IPS-NIHi11 (cell line): ENCODE measurements at places on chromosomes 3 and 15.

DNA sequence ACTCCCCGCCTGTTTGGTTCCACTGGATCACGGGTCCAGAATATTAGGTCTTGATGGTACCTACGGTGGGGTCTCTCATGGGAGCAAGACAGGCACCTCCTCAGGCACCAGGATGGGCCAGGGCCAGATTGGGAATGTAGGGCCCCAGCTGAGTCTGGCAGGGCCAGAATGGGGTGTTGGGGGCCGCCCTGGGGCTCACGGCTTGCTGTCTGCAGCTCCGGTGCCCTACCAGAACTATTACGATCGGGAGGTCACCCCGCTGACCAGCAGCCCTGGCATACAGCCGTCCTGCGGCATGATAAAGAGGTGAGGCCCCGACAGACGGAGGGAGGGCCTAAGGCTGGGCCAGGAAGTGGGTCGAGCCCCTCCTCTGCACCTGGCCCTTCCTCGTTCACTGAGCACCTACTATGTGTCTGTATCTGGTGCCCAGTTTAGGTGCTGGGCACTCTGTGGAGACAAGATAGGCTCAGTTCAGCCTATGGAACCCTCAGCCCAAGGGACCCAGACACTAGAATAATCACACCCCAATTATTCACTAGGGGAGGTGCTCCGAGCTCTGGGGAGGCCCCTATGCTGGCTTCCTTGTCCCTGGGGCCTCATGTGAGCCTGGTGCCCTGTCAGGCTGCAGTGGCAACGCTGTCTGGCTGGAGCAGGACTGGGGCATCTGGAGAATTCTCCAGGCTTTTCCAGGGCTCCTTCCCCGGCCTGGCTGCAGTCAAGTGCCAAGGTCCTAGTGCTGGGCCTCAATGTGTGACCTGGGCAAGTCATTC lies 37.9 kb downstream of the PSTPIP1 start:
- DNase-seq = no peak

DNA sequence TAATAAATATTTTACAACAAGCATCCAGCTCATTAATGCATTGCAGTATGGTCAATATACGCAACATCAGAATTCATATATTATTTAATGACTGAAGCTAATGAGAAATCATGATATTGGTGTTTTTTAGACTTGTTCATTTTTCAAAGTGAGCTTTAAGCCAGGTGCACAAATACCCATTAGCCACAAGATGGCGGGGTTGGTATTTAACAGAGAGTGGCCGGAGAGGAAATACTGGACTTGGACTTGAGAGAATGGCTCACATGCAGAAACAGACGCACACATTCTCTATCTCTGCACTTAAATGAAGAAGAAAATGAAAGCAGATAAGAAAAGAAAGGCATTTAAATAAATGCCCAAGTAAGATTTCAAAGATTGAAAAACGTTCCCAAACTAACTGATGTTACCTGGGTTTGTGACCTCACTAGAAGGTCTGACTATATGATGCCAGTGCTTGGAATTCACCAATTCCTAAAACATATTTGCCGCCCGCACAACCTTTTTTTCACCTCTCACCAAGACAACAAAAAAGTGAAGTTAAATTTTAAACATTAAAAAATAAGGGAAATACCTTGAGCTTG lies 21.2 kb upstream of the CRBN start:
- peak; percentile 33 for DNase-seq

DNA sequence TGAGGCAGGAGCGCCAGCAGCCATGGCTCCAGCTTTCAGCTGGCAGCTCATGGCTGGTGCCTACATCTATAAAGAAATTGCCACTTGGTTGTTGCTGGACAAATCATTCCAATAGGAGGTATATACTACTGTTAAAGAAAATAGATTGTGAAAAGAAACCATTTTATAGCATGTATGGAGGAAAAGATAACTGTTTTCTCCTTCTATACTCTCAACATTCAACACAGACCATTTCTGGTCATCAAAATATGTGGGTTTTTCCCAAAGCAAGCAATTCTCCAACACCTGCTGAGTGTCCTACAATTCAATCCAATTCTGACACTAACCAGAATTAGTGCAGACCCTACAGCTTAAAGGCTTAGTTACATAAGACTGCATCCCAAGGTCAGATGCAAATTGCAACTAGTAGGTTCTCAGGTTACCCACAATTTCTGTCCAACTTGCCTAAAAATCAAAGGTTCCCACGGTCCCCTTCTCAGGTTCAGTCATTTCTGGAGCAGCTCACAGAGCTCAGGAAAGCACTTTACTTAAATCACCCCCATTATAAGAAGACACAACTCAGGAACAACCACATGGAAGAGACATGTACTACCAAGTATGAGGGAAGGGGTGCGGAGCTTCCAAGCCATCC lies 42.4 kb upstream of the STRIT1 start:
- DNase-seq = no peak

DNA sequence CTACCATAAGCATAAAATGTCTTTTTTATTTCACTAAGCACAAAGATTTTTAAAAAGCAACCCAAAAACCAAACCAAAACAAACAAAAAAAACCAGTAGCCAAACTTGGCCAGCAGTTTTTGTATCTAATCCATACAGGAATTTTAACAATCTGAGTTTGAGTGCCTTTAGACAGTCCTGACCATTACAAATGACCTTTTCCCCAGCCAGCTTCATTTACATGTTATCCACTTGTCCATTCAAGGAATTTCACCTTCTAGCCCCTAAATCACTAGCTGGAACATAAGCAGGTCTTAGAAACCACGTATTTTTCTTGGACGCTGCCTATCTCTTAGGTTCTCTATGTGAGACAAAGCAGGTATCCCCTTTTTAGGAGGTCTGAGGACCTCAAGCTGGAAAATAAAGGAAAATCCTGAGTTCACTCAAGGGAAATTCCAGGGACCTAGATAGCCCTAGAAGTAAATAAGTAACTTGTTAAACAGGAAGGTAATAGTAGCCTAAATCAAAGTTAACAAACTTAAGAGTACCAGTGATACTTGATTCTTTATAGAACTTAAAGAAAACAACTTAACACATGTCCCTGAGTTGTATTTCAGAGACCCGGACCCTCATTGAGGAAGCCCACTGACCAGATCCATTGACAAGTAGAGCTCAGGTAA lies 34.2 kb downstream of the CIP2A start:
- no peak for DNase-seq

DNA sequence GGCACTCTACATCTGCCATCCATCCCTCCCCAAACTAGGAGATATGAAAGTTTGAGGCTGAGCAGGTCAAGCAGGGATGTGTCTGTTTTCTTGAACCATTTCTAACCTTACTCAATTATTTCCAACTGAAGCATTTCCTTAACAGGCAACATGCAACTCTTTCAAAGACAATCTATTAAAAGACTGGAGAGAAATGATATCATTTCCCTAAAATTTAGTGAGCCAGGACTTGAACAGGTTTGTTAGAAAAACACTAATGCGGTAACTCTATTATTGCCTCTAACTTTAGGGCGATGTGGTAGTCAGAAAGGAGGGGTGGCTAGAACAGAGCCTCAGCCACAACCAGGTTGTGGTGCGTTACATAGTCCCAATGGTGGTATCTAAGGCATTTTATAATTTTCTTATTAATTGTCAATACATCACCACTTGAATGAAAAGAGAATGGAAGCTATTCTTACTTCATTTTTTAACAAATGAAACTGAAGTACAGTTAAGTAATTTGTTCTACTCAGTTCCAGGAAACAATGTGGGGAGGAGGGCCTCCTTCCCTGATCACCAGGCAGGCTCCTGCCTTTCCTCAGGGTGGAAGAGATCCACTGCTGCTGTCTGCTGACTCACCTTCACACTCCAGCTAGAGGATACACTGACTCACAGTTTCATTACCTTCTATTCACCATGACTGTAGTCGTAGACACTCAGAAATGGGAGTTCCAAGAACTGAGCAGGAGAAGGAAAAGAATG lies 22.8 kb downstream of the MYO1E start:
- peak; percentile 40 for DNase-seq

DNA sequence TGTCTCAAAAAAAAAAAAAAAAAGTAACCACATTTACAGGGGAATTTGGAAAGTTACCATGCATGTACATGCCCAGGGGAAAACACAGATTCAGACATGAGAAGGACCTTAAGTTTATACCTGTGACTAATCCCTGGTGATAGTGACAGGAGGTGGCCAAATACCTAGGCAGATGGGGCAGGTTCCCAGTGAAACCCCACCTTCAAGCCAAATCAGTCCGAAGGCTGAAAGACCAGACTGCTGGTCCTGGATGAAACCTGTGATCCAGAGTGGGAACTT lies 15.8 kb downstream of the SPCS1 start:
- no peak for DNase-seq

GRCh38 chr3:29311795-29312194 lies 30.9 kb downstream of the RBMS3 start:
- no peak for DNase-seq

GRCh38 chr3:45321607-45322391 lies 66.6 kb upstream of the LARS2 start:
- no peak for DNase-seq

DNA sequence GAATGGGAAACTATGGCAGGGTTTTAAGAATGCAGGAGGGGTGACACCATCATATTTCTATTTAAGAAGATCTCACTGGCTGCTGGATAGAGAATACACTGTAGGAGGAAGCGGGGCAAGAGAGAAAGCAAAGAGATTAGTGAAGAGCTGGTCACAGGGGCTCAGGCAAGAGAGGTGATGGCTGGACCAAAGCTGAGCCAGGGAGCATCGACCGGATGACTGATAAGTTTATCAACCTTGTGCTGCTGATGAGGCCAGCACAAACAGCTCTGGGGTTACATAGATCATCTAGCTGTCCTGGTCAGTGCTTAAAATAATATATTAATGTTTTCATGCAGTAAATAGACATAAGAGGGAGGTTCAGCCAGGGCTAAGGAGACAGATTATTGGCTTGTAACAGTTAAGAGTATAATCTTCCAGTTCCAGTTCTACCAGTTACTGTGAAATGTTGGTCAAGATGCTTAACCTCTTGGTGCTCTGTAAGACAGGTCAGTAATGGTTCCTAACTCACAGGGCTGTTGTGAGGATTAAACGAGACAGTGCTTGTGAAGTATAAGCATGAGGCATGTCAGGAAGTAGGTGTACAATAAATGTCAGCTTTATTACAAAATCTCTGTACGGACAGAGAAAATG lies 201.0 kb upstream of the FEZF2 start:
- DNase-seq = no peak

DNA sequence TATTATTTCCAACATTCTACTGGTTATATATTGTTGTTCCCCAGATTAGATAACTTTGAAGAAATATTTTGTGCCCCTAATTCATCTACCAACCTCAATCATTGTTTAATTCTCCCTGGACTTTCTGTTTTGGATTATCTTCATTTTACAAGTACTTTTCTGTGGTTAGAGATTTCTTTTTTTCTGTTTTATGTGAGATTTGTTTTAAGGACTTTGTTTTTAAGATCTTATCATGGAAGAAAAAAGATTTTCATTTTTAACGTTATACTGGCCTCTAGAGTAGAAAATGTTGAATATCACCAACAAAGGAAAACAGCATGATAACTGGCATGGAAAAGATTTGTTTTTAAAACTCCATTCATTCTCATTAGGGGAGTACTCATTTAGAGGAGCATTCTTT lies 210.9 kb upstream of the KCNMB2 start:
- DNase-seq = no peak

- no peak for DNase-seq
Measured at GRCh38 chr15:77393471-77393840, 26.4 kb downstream of the PEAK1 start.

- no peak for DNase-seq
Measured at GRCh38 chr15:86375733-86376280, 296.1 kb downstream of the AGBL1 start.

DNA sequence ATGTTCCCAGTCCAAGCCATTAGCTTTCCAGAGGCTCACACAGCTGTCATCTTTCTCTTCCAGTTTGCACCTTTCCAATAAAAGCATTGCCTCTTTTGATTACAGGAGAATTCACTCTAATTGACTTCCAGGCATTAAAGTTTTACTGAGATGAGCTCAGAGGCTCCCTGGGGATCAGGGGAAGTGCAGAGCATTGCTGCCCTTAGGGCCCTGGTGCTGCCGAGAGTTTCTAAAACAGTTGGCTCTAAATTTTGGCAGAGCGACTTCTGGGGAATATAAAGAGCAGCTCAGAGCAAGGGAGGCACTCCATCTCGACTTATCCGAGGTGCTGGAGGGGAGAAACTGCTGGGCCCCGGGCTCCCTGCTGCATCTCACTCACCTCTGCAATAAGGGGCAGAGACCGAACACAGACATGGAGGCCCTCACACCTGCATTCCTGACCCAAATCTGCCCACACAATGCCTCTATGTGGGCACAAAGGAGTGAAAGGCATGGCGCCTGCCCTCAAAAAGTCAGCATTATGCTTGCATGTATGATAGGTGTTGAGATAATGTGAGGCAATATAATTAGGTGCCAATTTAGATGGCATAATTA lies 61.7 kb downstream of the SCN11A start:
- DNase-seq = no peak

- DNase-seq = no peak
Measured at GRCh38 chr15:73956743-73957135, 30.5 kb downstream of the LOXL1 start.

GRCh38 chr15:87671289-87671688 lies 585.2 kb downstream of the NTRK3 start:
- no peak for DNase-seq

- DNase-seq = no peak
Measured at GRCh38 chr15:37053166-37053565, 47.2 kb downstream of the MEIS2 start.

GRCh38 chr15:69648775-69649735 lies 196.4 kb downstream of the RPLP1 start:
- DNase-seq = peak; percentile 77

DNA sequence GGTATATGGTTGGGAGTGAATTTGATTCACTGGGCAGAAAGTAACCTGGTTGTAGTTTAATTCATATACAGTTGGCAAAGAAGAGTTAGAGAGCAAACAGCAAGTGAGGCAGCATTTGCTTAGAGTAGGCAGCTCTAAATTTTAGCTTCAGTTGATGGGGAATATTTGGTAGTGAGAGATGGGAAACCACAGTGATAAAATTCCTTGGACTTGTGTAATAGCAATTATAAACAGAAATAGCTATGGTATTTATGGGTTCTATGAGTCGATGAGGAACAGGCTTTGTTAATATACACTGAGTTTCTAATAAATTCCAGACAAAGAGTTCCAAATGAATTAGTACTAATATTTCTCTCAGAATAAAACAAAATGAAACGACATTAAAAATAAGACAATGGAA lies 894.0 kb downstream of the ROBO2 start:
- no peak for DNase-seq

DNA sequence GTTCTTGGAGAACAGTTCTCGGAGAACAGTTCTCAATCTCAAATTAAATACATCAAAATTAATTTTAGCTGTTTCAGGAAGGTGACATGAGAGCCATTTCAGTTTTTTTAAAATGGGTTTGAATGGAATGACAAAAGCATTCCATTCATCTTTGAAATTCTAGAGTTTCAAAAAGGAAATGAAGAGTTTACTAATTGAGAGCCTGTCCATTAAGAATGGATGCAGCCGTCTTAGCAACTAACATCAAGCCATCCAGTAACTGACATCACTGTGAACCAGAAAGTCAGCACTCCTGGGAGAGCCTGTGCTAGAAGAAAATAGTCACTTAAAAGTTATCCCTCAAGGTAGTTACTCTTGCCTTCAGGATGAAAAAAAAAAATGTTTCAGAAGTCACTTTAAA lies 47.0 kb upstream of the FSTL1 start:
- DNase-seq = no peak
